ENCODE measurements at places on chromosomes 3 and 15. TPM values are rescaled to one million over a fixed set of nuclear protein-coding genes. Genes with fewer than 3 reads are reported as not detected.

HYAL1 gene
- total RNA-seq = 38.1 TPM

KY gene
- total RNA-seq = 0.33 TPM

- no peak for DNase-seq
Measured at GRCh38 chr3:111668888-111669488, 73.8 kb upstream of the ZBED2 start.

GRCh38 chr3:108079877-108080276 is 11.0 kb downstream of the CD47 start:
- DNase-seq = no peak

DNA sequence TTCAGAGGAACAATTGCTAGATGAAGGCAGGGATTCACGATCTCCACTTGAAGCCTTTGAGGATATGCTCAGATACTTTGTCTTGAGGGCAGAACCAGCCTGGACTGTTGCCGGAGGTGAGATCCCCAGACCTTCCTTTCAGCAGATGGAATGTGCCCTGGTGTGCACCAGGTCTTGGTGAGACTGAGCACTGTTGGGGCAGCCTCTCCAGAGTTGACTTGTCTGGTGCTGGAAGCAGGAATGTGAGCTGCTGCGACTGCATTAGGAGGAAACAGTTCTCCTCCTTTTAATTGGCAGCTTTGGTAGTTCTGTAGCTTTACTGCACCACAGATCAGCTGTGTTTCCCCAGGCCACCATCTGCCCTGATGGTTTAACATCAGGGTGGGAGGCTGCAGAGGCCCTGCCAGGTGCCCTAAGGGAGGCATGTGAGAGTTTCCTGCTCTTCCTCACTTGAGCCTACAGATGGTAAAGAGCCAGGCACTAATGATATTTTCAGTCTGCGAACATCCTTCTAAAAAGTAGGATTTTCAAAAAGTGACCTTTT is 58.5 kb downstream of the CTDSPL start:
- DNase-seq = no peak

DNA sequence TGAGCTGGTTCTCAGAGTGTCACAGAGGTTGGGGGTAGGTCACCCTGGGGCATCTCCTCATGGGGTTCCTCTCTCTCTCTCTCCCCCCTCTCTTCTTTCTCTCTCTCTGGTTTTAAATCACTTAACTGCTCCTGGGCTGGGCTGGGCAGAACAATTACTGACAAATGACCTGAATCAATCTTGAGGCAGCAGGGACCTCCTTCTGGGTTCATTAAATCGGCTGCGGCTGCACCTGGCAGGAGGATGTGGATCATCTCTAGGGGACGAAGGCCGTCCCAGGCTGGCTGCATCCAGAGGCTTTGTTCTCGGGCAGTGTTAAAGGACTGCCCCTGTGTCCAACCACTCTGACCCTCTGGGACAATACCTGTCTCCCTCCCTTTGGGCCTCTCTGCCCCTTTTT is 143.1 kb downstream of the TLE3 start:
- no peak for DNase-seq

DNA sequence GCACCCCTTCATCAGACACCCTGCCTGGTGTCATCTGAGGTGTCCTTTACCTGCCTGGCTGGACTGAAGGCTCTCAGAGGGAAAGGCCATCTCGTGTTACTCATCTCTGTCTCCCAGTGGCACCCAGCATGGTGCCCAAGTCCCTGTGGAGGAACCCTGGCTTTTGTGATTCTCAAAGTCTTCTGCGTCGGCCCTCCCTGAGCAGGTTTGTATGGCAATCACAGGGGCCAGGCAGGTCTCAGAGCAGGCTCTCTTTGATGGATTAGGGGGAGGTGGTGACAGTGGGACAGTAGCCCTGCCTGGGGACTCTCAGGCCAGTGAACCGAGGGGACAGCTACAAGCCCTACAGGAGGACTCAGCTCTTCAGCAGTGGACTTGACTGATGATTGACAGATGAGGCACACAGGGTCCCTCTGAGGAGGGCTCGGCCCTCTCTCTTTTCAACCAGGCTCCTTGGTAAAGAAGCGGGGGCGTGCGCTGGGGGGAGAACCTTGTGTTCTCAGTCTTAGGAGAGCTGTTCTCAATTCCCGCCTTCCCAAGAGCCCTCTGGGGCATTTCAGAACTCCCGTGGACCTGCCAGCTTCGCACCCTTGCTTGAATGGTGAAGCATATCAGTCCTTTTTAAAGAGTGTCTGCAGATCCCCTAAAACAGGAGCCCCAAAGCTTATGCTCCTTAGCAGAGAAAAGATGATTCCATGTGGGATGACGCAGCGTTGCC is 108.3 kb downstream of the VGLL4 start:
- DNase-seq = no peak

- peak; percentile 65 for DNase-seq
Measured at GRCh38 chr15:77966540-77967234, 110.8 kb downstream of the TBC1D2B start.

DNA sequence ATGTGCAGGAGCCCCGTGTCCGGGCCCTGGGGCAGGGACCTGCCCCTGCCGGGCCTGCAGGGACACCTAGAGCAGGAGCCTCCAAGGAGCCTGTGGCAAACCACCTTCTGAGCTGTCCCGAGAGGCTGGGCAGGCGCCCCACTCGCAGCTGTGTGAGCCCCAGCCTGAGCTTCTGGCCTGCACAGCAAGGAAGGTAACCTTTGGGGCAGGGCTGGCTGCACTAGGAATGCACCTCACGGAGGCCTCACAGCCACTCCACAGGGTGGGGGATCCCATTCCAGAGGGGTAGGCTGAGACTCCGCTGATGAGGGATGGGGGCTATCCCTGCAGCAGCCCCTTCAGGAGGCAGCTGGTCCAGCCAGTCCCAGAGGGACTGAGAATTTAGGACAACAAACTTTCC is 68.1 kb downstream of the DNAJB8 start:
- DNase-seq = no peak

GRCh38 chr3:13318626-13319470 is 101.3 kb downstream of the NUP210 start:
- DNase-seq = no peak
